ENCODE measurements at places on chromosomes 13 and 19.

GRCh38 chr13:76955661-76956060 is 7.3 kb downstream of the ACOD1 start:
- no peak for DNase-seq

- no peak for DNase-seq
These were observed 1.7 kb upstream of the PDE4A start for GRCh38 chr19:10418485-10419199.

DNA sequence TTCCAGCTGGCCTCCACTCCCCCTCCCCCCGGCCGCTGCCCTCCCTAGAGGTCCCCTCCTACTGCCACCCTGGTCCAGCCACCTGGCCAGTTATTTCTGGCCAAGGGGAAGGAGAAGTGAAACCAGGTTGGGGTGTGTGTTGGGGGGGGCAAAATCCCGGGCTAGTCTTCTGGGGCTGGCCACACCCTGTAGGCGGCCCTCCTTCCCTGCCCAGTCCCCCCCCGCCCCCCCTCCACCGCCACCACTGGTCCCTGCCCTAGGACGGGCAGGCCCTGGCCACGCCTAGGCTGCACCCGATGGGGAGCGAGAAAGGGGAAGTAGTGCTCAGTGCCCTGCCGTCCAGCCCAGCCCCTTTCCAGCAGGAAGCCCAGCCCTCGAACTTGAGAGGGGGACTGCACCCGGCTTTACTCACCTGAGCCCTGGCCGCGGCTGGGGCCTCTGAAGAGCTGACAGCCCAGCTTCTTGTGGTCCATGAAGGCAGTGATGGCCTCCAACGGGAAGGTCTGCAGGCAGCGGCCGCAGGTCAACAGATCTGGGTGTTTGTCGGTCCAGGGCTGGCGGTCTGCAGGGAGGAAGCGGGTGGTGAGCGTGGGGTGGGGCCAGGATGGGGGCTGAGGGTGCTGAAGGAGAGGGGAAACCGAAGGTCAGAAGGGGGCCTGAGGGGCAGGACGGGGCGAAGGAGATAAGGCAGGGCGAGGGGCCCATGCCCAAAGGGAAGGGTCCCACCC is 813 bp downstream of the ZNF296 start:
- DNase-seq: peak; percentile 82

DNA sequence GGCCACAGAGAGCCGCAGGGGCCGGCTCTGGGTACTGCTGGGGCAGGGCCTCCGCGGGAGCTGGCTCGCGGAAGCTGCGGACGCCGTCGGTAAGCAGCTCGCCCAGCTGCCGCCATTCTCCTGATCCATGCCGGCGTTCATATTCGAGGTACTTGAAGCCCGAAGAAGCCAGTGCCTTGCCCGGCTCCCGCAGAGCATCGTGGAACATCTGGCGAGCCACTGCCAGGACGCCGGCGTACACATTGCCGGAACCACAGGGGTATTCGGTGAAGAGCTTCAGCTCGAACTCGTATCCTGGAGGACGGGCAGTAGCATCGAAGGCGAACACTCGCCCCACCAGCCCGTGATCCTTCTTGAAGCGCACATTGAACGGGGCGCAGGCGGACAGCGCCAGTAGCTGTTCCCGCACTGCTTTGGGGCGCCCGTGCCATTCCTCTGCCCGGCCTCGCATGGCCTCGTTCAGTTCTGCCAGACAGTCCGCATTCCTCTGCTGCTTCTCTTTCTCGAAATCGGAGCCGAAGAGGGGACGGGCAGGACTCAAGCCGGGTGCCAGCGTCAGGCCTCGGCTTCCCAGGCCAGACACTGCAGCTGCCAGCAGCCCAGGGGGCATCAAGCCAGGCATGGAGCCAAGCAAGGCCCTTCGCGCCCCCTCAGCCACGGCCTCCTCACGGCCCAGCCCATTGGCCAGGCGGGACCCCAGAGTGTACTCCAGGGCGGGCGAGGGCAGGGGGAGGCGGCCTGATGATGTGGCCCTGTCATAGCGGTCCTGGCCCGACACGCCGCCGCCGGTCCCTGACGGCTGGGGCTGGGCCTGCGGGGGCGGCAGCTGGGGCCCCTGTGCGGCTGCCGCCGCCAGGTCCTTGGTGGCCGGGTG is 1.0 kb downstream of the IRF2BP1 start:
- no peak for DNase-seq

DNA sequence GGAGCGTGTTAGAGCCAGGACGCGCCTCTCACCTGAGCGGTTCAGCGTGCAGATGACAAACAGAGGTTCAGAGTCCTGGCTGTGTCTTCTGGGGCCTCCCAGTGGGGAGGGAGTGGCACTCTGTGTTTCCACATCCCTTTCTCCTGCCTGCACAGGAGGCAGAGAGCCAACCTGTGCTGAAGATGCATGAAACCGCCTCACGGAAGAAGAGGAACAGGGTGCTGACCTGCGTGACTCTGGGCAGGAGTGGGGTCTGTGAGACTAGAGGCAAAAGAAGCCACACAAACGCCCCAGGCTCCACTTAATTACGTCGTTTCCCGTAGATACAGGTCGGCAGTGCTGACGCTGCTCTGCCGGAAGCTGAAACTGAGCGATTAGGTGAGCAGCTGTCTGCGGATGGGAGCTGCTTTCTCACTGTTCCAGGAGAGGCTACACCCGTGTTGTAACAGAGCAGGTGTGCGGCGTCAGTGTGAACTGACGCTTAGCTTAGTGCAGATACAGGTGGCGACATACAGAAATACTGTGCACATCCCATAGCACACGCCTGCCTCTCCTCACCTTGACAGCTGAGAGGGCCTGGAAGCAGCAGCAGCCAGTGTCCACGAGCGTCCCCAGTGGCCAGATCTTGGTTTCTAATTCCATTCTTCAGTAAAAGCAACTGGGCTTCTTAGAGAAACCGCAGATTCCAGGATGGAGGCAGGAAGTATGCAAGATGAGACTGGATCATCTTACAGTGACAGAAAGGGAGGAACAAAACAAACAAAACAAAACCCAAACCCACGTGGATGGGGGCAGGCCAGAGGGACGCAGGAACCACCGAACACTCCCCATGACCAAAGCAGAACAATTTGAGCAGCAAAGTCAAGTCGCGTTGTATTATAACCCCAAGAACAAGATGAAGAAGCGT is 37.7 kb upstream of the MCF2L start:
- peak; percentile 54 for DNase-seq

DNA sequence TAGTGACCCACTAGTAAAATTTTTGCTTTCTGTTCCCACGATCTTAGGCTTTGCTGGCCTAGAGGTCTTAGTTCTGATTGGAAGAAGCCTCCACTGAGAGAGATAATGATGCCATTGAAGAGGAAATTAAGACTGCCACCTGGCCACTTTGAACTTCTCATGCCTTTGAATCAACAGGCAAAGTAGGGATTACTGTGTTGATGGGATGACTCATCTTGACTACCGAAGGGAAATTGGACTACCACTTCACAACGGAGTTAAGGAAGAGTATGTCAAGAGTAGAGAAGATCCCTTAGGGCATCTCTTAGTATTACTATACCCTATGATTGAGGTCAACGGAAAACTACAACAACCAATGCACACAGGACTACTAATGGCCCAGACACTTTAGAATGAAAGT is 12.7 kb upstream of the FREM2 start:
- DNase-seq: peak; percentile 36

- DNase-seq: no peak
These were observed 11.1 kb downstream of the ATP4B start for GRCh38 chr13:113646921-113647340.

DNA sequence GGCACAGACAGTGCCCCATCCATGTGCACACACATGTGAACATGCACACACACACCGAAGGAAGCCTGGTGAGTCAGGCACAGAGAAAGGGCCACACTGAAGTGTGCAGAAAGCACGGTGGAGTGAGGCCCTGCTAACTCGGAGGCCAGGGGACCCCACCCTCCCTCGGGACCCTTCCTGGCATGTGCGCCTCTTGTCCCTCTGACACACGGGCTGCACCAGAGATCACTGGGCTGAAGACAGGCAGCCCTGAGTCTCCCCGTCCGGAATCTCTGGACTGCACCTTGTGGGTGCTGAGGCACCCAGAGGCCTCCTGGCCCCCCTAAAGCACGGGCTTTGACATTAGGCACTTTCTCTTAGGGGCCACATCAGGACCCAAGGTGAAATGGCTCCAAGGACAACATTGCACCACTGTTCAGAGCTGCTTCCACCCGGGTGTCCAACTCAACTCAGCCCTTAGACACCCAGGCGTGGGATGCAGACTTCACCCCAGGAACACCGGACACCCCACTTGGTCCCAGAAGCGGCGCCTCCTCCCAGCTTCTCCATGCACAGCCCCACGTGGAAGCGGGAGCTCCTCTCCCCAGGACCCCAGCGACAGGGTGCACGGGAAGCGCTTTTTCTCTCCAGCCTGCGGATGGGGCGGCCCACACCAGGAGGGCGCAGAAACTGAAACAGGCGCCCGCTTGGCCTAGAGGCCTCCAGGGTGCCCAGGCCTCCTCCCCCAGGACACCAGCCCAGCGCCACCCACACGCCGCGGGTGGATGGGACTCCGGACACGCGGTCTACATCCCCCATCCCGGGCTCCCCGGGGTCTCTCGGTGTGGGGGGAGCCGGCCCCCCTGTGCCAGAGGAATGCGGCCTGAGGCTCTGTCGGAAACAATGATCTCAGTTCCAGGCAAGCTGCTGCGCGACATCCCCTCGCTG is 90.2 kb downstream of the SPACA7 start:
- DNase-seq: no peak

GRCh38 chr13:28375250-28375930 is 119.5 kb downstream of the FLT1 start:
- DNase-seq: no peak

- DNase-seq: no peak
These were observed 35.4 kb downstream of the DNAJC15 start for GRCh38 chr13:43058831-43059230.

GRCh38 chr13:73106513-73107178 is 47.8 kb downstream of the KLF5 start:
- DNase-seq: no peak

DNA sequence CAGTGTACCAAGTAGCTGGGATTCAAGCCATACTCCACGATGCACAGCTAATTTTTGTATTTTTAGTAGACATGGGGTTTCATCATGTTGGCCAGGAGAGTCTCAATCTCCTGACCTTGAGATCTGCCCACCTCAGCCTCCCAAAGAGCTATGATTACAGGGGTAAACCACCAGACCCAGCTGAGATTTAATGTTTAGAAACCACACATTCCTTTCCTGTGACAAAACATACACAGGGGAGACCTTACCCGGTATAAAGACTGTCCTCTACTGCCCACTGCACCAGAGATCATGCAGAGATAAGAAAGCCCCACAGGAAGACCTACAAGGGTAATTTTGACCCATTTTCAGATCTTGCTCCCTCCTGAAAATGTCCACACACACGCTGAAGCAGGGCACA is 22.8 kb upstream of the ZNF83 start:
- DNase-seq: no peak

- peak; percentile 31 for DNase-seq
These were observed 1.5 kb downstream of the GNA11 start for GRCh38 chr19:3095441-3096191.

DNA sequence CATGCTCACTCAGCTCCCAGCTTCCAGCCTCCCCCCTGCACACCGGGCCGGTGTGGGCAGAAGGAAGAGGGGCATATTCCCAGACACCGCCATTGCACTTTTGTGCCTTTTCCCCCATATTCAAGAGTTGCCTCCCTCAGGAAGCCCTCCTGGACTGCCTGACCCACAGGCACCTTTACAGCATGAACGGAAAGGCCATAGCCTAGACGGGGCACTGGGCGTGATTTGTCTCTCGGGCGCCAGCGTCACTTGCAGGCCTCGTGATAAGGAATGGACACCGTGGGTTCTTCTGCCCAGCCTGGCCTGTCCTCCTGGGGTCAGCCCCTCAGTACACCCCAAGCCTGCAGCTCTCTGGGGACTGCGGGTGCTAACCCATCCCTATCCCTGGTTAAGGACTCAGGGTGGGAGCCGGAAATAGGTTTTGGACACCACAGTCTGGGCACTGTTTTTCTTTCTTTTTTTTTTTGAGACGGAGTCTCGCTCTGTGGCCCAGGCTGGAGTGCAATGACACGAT is 933 bp upstream of the UQCR11 start:
- no peak for DNase-seq

DNA sequence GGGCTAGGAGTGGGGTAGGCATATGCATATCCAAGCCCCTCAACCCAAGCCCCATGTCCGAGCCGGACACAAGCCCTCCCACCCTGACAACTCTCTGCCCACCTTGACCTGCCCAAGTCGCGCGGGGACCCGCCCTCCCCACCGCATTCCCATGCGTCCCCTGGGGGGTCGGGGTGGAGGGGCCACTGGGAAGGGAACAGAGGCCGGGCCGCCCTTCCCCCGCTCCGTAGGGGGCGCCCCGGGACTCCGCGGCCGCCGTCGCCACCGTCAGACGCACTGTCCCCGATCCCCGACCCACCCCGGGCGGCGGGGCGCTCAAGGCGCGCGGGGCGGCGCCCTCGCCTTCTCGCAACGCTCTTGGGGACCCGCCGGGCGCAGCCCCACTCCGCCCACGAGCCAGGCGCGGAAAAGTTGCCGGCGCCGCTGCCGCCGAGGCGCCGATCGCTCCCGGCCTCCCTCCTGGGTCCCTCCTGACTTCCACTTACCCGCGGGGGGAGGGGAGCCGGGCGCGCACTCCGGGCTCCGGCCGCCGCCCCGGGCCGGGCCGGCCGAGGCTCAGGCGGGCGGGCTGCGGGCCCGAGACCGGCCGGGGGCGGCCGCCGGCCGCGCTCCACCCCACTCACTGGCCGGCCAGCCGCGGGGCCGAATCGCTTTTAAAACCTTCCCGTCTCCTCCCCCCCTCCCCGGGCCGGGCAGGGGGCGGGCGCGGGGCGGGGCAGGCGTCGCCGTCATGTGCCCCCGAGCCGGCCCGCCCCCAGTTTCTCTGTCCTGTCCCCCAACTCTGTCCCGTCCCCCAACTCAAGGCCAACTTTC is 34.4 kb upstream of the NANOS3 start:
- DNase-seq: peak; percentile 85

GRCh38 chr19:38701455-38702063 is 42.7 kb downstream of the CAPN12 start:
- no peak for DNase-seq

DNA sequence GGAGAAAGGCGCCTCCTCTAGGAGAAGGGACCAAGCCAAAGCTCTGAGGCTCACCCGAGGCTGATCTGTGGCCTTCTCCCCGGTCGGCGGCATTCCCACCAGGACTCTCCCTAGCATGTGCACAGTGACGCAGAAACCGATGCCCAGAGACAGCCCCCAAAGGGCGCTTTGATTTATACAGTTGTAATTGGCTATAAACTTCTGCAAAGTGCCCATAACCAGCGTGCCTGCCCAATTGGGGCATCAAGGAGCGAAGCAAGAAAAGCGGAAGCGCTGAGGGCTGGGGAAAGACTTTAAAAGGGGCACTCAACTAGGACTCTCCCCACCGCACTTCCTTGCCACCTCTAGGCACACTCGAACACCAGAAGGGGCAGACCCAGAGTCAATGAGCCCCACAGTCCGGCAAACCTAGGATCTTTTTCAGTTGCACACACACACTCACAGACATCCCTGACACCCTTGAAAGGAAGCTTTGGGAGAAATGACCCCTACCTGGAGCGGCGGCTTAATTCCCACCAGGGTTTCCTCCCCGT is 1.8 kb downstream of the CDX2 start:
- no peak for DNase-seq

DNA sequence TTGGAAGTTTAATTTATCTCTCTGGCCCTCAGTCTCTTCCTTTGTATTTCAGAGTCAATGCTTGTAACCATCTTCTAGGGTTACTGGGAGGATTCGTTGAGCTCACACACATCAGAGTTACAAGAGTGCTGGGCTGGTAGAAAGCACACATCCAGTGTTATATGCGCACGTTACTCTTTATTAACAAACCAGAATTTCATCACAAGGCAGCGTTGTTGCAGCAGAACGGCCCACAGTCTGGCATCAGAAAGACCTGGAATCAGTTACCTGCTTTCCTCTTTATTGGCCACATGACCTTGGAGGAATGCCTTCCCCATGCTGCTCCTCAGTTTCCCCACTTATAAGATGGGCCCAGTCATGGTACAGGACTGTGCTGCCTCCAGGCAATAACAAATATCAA is 3.9 kb downstream of the ZNF865 start:
- no peak for DNase-seq
